ENCODE measurements at places on chromosomes 11 and 22.

DNA sequence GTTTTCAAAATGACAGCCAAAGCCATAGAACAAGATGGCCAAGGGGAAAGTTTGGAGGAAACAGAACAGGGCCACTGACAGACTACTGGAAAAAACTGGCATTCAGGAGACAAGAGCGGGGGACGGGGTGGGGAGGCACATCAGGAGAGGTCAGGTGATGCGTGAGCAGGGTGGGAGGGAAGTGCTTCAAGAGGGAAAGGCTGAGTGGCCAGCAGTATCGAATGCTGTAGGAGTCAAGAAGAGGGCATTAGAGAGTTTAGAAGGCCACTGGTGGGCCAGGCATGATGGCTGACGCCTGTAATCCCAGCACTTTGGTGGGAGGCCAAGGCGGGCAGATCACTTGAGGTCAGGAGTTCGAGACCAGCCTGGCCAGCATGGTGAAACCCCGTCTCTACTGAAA, 8.2 kb downstream of the GTPBP1 start:
- DNase-seq = no peak

DNA sequence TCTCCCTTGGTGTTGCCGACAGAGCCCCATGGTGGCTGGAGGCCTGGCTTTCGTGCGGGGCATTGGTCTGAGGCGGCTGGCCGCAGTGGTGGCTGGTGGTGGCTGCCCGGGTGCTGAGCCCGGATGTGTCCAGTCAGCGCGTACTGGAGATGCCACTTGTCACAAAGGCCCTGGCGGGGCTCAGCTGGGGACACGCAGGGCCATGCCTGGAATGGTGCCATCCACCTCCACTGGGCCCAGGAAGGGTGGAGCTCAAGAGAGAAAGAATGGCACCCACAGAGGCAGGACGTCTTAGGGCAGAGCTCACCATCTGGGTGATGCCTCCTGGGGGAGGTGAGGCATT, 92.5 kb downstream of the CEP164 start:
- DNase-seq = no peak

- DNase-seq = no peak
Observed at GRCh38 chr22:46078241-46079092, 71.9 kb upstream of the PPARA start.

DNA sequence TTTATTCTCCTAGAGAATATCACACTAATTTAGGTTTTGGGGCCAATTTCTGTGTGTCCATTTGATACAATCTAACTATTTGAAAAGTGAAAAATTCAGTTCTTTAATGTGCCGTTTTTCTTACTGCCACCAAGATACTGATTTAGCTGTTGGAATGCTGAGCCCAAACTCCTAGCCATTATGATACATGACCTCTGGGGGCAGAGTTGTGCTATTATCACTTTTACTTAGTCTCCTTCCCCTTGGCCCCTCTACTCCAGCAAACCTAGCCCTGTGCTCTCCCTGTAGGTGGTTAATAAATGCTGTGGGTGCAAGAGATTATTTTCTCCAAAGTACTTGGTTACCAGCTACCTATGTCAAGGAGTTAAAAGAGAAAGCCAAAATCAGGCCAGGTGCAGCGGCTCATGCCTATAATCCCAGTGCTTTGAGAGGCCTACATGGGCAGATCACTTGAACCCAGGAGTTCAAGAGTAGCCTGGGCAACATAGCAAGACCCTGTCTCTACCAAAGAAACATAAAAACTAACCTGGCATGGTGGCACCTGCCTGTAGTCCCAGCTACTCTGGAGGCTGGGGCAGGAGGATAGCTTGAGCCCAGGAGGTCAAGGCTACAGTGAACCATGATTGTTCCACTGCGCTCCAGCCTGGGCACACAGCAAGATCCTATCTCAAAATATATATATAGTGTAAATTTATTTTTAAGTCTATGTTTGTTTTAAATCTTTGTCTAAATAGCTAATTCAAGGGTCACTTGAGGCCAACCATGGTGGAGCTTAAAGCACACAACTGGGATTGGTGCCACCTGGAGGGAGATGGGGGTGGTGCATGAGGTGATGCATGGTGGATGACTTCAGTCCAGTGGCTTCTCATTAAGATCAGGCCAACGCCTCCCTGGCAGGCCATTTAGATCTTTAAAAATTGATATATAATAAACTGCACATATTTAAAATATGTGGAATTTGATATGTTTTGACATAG, 193.2 kb upstream of the PLET1 start:
- DNase-seq = peak; percentile 54

DNA sequence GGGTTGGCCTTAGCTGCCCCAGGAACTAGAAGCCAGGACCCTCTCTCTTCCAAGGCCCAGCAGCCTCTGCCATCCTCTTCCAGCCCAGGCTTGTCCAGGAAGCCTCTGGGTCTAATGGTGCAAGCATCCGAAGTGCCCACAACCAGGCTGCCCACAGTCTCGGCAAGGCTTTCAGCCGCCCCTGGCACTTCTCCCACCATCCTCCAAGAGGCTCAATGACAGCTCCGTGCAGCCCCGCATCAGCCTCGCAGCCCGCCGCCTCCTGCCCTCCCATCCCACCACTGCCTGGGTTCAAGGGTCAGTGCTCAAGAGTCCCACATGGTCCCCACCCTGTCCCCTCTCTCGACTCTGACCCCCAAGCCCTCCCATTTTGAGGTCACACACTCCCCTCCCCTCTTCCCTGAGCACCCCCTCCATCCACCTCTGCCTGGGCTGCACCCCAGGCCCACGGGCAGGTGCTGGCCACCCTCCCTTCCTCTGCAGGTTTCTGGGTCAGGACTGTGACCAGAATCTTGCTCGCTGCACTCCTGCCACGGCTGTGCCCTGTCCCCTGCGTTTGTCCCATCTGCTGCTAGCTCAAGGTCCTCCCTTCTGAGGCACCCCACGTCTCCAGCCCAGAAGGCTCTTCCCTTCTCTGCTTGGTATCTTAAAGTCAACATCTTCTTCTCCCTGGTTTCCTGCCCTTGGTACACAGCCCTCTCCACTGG, 17.2 kb downstream of the IFITM10 start:
- DNase-seq = no peak

- no peak for DNase-seq
Observed at GRCh38 chr11:116607027-116607426, 165.8 kb downstream of the BUD13 start.

DNA sequence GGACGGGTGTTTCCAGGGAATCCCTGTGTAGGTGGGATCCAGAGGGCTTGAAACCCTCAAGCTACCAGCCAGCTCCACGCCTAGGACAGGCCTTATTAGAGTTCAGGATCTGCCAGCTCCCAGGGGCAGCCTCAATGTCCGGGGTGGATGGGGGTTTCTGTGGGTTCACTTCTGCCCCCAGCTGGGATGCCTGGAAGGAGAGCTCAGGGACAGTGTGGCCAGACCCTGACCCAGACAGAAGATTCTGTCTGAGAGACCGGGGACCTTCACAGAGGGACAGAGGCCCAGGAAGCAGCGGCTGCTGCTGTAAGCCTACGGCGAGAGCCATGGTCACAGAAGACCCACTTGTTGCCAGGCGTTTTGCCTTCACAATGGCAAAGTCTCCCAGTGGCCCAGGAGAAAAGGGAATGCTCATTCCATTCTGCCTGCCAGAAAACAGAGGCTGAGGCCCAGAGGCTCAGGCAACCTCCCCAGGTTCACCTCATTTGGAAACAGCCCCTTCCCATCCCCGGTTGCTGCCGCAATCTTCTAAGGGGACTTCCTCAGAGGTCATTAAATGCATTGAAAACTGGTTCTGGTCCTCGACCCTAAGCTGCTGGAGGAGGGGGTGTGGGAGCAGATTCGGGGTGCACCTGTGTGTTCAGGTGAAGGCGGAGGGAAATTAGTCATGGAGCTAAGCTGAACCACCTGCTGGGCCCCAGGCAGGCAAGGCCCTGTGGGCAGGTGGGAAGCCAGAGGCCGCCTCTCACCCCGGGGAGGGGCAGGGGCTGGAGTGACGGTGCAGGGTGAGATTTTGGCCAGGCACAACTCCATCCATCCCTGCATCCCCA, 4.9 kb upstream of the KRTAP5-6 start:
- no peak for DNase-seq

- no peak for DNase-seq
Observed at GRCh38 chr11:134466156-134466555, 54.1 kb upstream of the B3GAT1 start.

DNA sequence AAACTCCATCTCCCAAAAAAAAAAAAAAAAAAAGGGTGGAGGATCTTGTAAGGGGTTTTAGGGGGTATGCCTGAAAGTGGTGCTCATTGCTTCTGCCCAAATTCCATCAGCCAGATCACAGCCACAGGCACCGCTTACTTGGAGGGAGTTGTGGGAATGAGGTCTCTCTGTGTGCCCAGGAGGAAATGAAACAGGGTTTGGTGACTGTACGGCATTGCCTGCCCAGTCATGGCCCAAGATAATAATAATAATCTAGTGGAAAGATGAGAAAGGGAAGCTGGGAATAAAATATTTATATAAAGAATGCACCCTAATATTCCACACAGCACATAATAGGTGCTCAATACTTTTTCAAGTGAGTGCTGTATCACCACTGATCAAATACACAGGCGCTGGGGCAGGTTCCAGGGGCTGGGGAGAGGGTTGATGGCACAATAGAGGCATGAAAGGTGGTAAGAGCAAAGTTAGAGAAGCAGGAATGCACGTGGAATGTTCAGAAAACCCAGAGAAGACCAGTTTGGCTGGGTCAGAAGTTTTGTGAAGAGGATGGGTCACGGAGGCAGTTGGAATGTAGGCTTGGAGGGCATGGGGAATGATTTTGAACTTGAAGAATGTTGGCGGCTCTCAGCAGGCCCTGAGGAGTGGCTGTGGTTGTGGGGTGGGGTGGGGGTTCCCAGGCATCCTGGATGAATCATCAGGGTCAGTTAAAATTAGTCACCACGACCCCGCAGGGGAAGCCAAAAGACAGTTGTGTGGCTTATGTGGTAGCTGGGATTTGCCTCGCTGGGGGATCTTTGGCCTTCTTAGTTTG, 12.5 kb upstream of the MB start:
- DNase-seq = peak; percentile 67

GRCh38 chr11:111324277-111324720, 26.0 kb downstream of the POU2AF3 start:
- DNase-seq = no peak

- no peak for DNase-seq
Observed at GRCh38 chr11:74689666-74690065, 41.6 kb downstream of the CHRDL2 start.

- DNase-seq = no peak
Observed at GRCh38 chr11:128254941-128255340, 332.4 kb downstream of the ETS1 start.

DNA sequence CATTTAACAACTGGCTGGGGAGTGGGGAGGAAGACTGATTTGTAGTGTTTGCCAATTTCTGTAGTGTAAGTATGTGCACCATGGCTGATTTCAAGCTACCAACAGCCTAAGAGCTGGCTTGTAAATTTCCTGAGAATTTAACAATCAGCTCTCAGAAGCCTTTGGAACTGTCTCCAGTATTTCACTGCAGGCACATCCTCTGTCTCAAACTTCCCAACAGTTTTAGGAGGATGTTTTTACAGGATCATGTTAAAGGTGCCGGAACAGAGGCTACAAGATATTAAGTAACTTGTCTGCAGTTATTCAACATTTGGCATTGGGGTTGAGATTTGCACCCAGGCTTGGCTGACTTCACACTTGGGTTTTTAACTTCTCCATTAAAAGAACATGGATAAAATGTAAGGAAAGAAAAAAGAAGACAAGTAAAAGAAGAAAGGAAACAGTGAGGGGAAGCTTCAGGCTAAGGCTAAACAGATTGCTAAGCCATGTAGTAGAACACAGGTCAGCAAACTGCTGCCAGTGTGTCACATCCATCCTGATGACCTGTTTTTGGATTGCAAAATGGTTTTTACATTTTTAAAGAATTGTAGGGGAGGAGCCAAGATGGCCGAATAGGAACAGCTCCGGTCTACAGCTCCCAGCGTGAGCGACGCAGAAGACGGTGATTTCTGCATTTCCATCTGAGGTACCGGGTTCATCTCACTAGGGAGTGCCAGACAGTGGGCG, 204.8 kb upstream of the SESN3 start:
- DNase-seq = no peak

DNA sequence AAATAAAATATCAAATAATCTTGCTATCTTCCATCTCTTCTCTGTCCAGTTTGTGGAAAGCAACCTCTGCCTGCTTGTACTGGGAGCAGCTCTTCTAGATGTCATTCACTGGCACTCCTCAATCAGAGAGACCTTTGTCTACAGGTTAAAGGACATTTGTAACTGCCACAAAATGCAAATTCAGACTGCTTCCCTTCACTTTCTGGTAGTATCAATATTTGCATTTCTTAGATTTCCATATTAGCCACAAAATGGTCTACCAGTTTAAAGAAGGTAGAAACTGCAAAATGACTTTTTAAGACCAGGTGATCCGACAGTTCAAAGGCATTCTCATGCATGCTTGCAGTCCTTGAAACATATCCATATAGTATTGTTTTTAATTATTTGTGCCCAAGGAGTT, 51.7 kb upstream of the RCN1 start:
- DNase-seq = no peak

DNA sequence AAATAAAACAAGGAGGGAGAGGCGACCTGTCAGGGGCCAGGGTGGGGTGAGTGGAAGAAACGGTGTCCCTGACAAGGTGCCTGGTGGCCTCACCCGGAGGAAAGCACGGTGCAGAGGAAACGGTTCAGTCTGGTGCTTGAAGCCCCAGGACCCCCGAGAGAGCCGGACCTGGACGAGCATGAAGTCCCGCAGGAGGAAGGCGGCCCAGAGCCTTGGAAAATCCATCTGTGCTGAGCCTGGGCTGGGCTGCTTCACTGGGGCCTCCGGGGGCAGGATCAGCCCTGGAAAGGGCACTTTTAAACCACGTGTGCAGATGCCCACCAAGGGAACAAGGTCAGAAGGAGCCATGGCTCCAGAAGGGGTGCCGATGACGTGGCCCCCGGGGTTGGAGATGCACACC, 467.3 kb downstream of the OPCML start:
- no peak for DNase-seq

- DNase-seq = no peak
Observed at GRCh38 chr11:110691926-110692325, 20.3 kb downstream of the ARHGAP20 start.

DNA sequence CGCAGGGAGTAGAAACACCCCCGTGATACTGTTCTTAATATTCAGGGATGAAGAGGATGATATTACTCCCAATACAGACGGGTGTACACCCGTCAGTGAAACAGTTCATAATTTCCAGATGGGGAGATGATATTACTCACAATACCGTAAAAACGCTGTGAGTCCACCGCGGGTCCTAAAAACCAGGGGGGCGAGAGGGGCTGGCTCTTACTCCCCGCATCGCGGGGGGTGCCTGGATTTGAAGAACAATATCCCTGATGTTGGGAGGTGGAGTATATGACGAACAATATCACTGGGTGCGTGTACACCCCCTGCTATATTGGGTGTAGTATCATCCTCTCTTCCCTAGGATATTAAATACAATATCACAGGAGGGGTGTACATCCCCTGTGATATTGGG, 20.5 kb upstream of the APOL5 start:
- DNase-seq = no peak

GRCh38 chr11:57641011-57641807, 8.5 kb downstream of the YPEL4 start:
- DNase-seq = no peak

GRCh38 chr11:37811349-37811748, 1213.3 kb upstream of the RAG2 start:
- DNase-seq = no peak

GRCh38 chr11:120883404-120884080, 140.4 kb upstream of the TBCEL start:
- DNase-seq = no peak

- DNase-seq = no peak
Observed at GRCh38 chr11:134565343-134565891, 153.4 kb upstream of the B3GAT1 start.

GRCh38 chr22:28002181-28002700, 83.2 kb upstream of the PITPNB start:
- DNase-seq = no peak
